ENCODE measurements at places on chromosomes 7 and 10. TPM values are rescaled to one million over a fixed set of nuclear protein-coding genes. Genes with fewer than 3 reads are reported as not detected.
A peak's percentile ranks its signal among the peaks of the same experiment; 100 is the strongest.

DNA sequence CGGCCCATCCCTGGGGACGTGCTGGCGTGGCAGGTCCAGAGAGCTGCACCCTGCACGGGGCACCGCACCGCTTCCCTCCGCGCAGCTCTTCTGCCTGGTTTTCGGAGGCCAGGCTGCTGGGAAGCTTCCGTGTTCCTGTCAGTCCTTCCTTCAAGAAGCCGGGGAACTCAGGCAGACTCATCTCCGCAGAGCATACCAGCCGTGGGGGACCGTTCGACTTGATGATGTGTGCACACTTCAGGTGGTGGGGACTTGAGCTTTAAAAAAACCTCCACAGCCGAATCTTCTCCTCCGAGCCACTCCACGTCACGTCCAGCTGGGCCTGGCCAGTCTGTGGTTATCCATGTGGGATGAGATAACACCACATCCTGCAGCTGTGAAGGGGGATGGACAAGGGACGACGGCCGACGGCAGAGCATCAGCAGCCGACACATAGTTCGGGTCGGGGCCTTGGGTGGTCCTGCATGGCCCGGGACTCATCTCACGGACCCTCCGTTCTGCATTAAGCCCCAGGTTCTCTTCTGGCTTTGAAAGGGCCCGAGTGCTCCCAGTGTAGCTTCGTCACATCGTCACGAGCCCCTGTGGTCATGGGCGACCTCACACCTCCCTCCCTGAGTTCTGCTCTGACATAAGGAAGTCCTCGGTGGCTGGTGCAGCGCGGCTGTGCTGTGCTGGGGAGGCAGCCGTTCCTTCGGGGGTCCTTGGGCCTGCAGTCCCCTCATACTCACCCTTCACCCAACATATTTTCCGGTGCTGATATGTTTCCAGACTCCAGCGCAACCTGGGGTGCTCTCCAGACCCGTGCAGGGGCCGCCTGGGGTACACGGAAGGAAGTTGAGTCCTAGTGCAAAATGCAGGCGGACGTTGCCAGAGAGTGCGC is 4.5 kb upstream of the BHLHA15 start:
- no peak for DNase-seq

DNA sequence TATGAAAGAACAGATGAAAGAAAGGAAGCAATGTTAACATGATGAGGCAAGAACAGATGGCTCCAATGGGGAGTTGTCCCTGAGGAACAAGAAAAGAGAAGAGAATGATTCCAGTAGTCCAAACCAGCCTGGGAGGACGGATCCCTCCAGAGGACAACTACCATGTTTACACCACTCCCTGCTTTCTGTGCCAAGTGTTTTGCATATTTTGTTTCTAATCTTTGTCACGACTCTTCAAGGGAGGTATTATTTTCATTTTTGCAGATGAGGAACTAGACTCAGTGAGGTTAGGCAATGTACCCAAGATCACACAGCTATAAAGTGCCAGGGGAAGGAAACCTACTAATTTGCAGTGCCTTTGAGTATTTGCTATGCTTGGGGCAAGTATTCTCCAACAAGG is 116.2 kb downstream of the PARP12 start:
- no peak for DNase-seq

GRCh38 chr7:54080971-54081370 is 461.2 kb upstream of the VSTM2A start:
- no peak for DNase-seq

DNA sequence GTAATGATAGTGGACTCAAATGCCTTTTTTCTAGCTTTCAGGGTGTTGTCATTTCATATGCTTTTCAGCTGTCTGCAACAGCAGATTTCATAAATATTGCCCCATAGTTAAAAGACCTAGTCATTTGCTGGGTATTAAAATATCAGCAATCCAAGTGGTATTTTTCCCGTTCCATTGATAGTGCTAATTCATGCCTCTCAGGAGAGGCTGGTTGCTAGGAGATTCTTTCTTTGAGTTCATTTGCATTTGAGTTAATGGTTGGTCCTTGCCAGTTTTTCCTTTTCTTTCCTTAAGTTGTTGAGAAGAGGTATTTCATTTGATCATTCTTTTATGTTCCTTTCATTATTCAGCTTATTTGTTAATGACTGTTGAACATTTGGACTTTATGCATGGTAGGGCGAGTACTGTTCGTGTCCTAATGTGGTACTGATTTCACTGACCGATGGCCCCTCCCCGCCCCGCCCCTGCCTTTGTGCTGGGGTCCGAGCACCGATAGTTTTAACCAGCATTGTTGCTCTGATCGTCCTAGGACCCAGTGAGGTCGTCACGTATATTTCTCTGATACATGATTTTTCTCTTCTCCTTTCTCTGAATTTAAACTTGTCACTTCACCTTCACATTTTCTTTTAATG is 128.6 kb downstream of the CCNY start:
- no peak for DNase-seq

DNA sequence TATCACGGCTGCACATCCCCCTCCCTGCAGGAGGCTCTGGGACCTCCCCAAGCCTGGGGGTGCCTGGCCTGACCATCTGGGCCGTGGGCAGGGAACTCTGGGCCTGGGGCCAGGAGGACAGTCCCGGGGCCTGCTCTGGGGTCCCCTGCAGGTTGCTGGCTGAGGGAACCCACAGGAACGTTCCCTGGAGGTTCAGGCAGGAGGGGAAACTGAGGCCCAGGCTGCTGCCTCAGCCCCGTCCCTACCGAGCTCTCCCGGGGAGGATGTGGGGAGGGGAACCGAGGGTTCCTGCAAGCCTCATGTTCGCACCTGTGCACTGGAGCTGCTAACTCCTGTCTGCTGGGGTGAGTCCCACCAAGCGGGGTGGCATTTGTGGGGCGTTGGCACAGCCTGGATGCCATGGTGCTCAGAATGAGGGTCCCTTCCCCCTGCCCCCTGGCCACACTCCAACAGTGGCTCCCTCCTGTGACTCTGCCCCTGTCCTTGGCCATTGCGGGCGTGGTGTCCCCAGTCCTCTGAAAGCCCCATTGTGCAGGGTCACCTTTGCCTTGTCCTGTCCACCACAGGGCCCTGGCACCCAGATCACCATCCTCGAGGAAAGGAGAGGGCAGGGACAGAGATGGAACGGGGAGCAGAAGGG is 9.4 kb downstream of the ELFN1 start:
- DNase-seq, result no peak

GRCh38 chr7:70694434-70694970 is 437.4 kb upstream of the GALNT17 start:
- DNase-seq, result peak; percentile 53

The LBX1 gene
- total RNA-seq, result not detected

- no peak for DNase-seq
These were observed 102.4 kb downstream of the CFTR start for GRCh38 chr7:117582219-117582704.

DNA sequence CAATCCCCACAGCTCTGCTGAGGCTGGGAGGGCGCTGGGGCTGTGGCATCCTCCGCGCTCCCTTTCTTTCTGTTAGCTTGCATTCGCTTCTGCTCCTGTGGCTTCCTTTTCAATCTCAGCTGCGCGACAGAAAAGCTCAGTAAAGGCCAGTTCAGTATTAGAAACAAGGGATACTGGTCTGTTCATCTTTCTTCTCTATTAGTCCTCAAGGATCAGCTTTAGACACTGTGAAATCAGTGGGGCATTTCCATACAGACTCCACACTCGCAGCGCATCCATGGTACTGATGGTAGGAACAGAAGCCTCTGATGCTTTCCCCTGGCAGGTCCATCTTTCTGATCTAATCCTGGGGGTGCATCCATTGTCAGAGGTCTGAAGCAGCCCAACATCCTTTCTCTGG is 163.7 kb downstream of the LYZL1 start:
- DNase-seq, result no peak

- no peak for DNase-seq
These were observed 117.4 kb downstream of the MTPAP start for GRCh38 chr10:30231709-30232108.

DNA sequence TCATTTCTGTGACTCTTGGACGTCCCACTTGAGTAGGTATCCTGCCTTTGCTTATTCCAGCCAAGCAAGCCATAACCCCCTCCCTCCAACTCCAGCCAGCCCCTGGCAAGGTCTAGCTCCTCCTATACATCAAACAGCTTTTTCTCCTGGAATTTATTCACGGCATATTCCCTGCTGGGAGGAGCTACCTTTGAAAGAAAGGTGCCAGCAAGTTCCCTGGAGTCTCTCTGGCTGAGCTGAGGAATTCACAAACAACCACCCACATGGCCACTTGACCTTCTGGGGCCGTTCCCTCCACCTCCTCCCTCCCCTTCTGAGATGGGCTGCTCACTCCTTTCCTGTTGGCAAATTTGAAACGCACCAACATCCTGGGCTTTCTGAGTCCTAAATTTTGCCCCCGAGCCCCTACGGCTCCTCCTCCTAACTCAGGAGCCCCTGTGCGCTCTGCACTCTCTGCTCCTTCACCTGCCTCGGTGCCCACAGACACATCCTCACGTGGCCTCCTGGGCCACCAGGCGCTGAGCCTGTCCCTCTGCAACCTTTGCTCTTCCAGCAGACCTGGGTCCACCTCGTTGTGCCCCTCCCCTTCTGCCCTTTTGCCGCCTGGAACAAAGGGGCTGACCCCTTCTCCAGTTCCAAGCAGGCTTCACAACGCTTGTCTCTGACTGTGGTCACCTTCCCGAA is 48.0 kb downstream of the HSPA12A start:
- no peak for DNase-seq

The MBL2 gene
- total RNA-seq, result not detected

DNA sequence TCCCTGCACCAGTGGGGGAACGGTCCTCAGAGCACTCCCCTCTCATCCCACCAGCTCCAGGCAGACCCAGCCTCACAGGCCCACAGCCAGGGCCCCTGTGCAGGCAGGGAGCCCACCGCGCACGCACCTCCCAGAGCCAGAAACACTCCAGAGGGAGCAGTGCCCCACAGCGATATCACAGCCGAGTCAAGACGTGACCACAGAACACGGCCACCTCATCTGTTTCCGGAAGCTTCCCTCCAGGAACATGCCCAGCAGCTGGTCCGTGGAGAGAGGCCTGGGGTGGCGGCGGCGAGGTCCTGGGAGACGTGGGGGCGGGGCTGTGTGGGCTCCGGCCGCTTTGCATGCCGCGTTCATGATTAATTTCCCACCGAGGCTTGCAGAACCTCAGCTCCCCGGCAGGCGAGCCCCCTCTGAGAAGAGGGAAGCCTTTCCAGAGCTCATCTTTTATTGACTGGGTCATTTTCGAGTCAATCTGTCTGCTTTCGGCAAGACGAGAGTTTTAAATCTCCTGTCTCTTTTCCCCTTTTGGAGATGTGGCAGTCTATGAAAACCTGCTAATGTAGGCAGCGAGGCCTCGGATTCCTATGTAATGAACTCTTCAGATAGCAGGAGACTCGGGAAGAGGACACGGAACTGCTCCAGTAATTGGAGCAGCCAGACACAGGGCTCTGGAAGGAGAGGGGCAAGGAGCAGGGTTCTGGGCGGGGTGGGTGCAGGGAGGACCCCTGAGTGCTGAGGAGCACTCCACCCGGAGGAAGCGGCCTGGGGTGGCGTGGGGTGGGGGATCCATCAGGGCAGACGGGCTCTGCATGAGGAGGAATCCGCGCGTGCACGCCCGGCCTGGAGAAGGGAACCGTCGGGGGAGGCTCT is 242.8 kb downstream of the ELFN1 start:
- DNase-seq, result no peak

The SPDYE11 gene
- not detected for total RNA-seq

DNA sequence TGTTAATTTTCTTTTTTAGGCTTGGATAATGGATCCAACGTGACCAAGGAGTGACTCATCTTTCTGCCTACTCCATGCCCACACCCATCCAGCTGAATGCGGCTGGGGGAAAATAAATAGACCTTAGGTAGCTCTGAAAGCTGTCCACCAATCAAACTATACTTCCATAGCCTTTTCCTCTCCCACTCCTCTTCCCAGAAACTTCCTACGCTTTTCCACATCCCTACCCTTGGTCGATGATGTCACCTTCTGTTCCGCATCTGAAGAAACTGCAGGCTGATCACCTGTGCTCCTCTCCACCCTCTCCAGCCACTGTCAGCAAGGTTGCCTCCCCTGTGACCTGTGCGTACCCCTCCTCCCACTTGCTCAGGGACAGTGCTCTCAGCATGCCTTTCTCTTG is 359.8 kb upstream of the KLF6 start:
- DNase-seq, result no peak

The LIPF gene
- not detected for total RNA-seq

GRCh38 chr7:128166603-128167041 is 74.5 kb upstream of the LEP start:
- DNase-seq, result no peak

DNA sequence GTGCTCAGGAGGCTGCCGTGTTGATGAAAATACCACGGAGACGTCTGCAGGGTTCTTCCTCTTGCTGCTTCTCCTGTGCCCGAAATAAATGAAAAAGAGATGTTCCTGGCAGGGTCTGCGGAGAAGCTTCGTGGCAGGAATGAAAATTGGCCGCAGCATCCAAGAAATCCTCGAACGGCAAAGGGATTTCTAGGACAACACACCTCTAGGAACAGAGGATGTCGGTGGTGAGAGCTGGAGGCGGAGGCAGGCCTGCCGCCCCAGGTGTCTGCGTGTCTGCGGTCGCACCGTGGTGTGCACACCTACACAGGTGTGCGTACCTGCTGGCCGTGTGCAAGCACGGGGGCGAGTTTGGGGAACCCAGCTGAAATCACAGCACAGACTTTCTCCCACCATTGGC is 43.4 kb downstream of the TMEM130 start:
- DNase-seq, result no peak

- no peak for DNase-seq
These were observed 367.8 kb upstream of the GALNT17 start for GRCh38 chr7:70763961-70764691.

The OR2F1 gene
- not detected for total RNA-seq

- DNase-seq, result no peak
These were observed 29.3 kb downstream of the AFAP1L2 start for GRCh38 chr10:114375047-114375446.

Measured in lower lobe of right lung (tissue), 2 donors.